Osteocyte (in vitro differentiated cells): ENCODE measurements at places on chromosomes 5 and 9.

DNA sequence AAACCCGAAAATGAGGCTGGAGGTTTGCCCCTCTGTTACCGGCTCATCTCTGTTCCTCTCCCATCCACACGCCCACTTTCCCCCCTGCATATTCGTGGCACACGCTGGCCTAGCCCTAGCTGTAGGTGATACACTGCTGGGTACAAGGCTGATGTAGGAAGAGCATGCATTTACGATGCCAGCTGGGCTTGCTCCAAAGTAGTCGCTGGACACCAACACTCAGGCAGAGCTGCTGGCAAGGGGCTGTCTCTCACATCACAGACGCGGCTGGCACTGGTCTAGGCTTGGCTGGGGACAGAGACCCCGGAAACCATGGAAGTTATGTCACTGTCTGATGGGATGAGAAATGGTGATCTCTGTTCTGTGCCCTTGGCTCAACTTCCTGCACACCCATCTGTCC lies 9.8 kb upstream of the PHYKPL start:
- DNase-seq: no peak

DNA sequence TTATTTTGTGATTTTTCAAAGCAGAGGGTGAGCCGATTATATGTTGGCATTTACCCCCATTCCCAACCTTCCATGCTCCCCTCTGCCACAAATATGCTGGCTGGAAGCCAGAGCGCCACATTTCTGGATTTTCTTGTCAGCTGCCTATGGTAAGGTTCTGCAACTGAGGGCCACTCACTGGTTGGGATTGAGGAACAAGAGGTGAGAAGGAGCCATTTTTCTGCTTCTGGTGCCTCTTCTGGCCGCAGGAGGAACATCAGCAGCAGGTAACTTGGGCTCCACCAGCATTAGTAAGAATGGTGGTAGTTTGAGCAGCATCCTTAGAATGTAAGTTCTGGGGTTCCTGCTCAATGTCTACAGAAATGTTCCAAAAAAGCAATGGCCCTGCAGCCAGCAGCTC lies 159.5 kb upstream of the MAST4 start:
- DNase-seq: no peak

- peak; percentile 95 for DNase-seq
Observed at GRCh38 chr5:95730730-95731570, at the start of gene RHOBTB3. Gene RHOBTB3 (plus strand): TSS chr5:95731336. CDS start chr5:95731683, 347 bp downstream.

- DNase-seq: no peak
Observed at GRCh38 chr9:72533322-72533721, 11.9 kb downstream of the TMC1 start.

DNA sequence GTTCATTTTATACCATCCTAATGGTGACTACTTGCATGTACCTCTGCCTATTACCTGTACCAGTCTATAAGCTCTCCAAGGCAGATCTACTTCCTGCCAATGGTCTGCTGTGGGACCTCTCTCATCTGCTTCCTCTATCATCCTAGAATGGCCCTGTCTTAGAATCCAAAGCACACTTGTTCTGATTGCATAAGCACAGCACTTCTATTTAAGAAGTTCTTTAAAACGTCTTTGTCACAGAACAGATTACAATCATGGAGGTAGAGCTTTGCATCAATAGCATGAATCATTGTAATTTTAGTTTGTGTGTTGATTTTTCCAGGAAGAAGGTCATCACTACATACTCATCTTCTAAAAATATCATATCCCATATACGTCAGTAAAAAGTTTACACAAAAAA lies 131.8 kb upstream of the ACOT12 start:
- DNase-seq: no peak

DNA sequence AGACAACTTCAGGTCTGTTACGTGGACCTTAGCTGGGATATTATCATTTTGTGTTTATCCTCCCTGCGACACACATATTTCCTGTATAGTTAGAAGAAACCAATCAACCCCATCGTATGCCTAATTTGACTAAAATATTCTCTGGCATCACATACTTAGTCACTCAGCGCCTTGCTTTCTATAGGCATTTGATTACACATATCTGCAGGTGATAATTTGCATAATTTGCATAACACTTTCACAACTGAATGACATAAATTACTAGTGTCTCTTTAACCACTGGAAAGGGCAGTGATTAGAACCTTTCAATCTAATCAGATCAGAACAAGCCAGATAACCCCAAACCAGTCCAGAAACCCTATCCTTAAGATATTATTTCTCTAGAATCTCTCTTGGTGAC lies 390.2 kb downstream of the TLR4 start:
- DNase-seq: no peak

DNA sequence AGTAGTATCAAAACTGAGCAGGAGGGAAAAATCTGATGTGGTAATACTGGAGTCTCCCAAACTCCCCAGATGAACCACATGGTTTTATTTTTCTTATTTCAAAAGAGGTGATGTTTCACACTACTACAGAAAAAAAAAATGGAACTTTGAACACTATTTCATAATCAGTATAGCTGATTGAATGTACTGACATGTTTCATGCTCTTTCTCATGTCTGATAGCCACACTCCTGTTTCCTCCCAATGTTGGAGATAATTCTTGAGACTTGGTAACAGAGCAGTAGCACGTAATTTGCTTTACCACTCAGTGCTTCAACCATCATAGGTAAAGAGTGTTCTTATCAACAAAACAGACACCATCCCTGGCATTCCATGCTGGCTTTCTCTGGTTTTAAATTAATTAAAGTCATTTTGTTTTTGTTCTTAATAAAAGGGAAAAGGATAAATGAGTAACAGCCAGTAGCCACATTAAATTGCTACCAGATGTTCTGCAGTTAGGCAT lies 85.2 kb downstream of the MUSK start:
- no peak for DNase-seq

DNA sequence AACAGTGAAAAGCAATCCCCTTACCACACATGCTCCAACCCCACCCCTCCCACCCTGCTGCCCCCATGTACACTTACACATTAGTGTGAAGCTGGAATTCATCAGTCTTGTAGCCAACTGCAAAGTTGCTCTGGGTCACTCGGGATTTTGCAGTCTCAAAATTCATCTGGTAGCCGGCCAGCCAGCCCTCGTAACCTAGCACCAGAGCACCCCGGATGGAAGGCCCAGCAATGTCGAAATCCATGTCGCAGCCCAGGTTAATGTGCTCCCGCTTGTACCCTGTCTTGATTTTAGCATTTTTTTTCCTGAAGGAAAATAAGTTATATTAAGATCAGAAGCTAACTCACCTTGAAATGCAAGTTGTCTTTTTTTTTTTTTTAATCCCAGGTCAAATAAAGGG lies 12.2 kb upstream of the C5orf15 start:
- DNase-seq: no peak

- no peak for DNase-seq
Observed at GRCh38 chr5:138011991-138012390, 20.9 kb downstream of the FAM13B start.

- no peak for DNase-seq
Observed at GRCh38 chr9:32571969-32572899, 725 bp downstream of the NDUFB6 start.

GRCh38 chr5:151608522-151608921 lies 17.4 kb upstream of the FAT2 start:
- DNase-seq: no peak

GRCh38 chr5:139676951-139677735 lies 29.0 kb downstream of the CXXC5 start:
- DNase-seq: no peak

GRCh38 chr5:63125862-63126261 lies 547.2 kb downstream of the LRRC70 start:
- DNase-seq: no peak

DNA sequence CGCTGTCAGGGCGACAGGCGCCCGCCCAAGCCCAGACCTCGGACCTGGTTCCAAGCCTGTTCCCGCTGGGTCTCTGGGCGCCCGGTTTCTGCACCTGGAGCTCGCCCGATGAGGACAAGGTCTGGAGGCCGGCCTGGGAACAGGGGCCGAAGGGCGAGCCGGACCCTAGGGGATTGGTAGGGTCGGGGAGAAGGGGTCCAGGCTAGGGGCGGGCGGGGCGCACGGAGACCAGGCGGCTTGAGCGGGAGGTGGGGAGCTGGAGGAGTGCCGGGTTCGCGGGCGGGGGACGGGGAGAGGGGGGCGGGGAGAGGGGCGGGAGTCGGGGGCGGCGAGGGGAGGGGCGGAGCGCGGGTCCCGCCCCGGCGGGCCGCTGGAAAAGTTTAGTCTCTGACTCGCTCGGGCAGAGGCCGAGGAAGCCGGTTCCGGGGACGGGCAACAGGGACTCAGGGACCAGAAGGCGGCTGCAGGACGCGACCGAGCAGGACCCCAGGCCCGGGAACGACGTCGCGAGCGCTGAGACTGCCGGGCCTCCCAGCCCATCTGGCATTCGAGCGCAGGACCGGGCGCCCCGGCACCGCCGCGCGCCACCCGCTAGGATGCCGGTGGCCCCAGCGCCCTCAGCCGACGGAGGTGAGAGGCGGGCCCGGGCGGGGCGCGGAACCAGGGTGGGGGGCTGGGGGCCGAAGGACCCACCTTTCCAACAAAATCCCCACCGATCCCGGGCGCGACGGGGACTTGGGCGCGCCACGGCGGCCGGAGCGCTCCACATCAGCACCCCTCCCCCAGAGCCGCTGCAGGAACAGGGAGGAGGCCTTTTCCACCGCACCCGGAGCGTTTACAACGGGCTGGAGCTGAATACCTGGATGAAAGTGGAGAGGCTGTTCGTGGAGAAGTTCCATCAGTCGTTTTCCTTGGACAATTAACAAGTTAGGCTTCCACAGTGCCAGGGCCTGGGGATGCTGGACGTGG lies at the start of gene S1PR3:
S1PR3 (plus strand) TSS at position 403 of the 969 bp plus-strand sequence. CDS start 9,733 bp downstream, outside the sequence.
- DNase-seq: peak; percentile 84

- DNase-seq: no peak
Observed at GRCh38 chr5:134127376-134127861, 12.9 kb downstream of the TCF7 start.

DNA sequence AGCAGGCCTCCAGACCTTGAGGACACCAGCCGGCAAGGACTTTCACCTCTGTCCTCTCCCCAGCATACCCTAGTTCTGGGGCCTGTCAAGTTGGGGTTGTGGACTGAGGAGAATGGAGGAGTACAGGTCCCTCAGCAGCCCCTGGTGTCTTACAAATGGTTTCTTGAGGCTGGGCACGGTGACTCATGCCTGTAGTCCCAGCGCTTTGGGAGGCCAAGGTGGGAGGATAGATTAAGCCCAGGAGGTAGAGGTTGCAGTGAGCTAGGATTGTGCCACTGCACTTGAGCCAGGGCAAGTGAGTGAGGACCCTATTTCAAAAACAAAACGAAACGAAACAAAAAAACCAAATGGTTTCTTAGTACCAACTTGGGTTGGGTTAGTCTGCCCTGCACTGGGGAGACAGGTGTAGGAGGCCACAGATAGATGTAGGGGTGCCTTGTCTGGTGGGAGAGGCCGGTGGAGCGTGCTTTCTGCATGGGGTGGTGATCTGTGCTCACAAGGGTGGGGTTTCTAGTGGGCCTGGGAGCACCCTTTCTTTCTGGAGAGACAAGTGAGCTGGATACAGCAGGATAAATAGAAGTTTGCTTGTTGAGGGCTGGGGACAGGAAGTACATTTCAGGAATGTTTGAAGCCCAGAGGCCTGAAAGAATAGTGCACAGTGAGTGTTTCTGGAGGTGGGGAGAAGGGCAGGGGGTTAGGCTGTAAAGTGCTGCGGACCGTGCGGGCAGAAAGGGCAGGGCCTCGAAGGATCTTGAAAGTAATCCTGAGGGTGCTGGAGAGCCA lies 37.7 kb upstream of the PSD2 start:
- DNase-seq: no peak

- no peak for DNase-seq
Observed at GRCh38 chr5:17302604-17303003, 85.2 kb downstream of the BASP1 start.

GRCh38 chr5:26833596-26833995 lies 204.8 kb downstream of the CDH9 start:
- no peak for DNase-seq

DNA sequence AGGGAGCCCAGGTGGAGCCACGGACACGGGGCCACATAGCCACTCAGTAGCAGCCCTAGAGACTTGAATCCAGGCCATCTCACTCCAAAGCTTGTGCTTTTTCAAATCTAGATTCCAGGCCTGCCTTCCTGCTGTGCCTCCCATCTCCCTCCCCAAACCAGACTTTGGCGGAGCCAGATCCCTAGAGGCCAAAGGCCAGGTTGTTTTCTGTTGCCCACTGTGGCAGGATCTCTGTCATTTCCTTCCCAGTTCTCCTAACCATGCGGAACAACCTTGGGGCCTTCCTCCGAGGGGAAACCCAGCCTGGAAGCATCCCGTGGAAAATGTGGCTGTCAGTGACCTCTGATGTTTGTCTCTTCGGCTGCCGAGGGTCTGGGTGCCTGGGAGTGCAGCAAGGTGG lies 16.4 kb upstream of the RPS14 start:
- DNase-seq: no peak
